ENCODE measurements at places on chromosomes 12 and 14.

GRCh38 chr12:124277394-124278241, 17.3 kb upstream of the RFLNA start:
- peaks cover 4% of the 10 kb centered on the region for H3K36me3 ChIP-seq
- no peak overlapping the region for H3K27ac ChIP-seq
- peaks cover 14% of the 10 kb centered on the region for H3K27me3 ChIP-seq
- H3K4me3 ChIP-seq: no peak overlapping the region

GRCh38 chr12:106034316-106034715, 104.4 kb downstream of the NUAK1 start:
- DNase-seq: no peak
- no peak overlapping the region for H3K27ac ChIP-seq
- H3K4me3 ChIP-seq: no peak overlapping the region
- no peaks in the 10 kb centered on the region for H3K27me3 ChIP-seq

DNA sequence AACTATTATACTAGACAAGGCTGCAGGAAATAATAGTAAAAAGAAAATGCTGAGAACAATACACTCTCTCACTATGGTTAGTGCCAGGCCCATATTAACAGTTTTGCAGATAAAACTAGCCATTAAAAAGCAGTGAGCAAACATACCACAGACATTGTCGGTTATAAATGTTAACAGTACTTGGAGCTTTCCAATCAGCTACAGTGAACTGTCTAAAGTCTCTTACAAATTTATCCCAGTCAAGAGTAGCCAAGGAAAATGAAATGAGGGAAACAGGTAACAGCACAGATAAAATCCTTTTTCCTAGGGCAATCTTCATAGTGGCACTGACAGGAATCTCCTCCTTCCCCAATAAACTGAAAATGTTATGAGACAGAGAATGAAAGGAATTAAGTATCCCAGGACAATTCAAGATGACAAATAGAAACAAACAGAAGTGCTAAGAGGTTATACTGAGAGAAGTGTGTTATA, 30.8 kb downstream of the PAWR start:
- no peak for DNase-seq
- H3K27ac ChIP-seq: peak overlapping the region; percentile 83
- no peaks in the 10 kb centered on the region for H3K27me3 ChIP-seq
- peaks cover 58% of the 10 kb centered on the region for H3K4me1 ChIP-seq
- H3K4me3 ChIP-seq: no peak overlapping the region

- no peak for DNase-seq
- no peaks in the 10 kb centered on the region for H3K4me1 ChIP-seq
- H3K4me3 ChIP-seq: no peak overlapping the region
- H3K27me3 ChIP-seq: no peaks in the 10 kb centered on the region
Measured at GRCh38 chr12:103779410-103780092, 61.5 kb downstream of the NT5DC3 start.
